CD4-positive, CD25-positive, alpha-beta regulatory T cell (primary cell): ENCODE measurements at places on chromosomes 16 and 17.
A peak's percentile ranks its signal among the peaks of the same experiment; 100 is the strongest.

DNA sequence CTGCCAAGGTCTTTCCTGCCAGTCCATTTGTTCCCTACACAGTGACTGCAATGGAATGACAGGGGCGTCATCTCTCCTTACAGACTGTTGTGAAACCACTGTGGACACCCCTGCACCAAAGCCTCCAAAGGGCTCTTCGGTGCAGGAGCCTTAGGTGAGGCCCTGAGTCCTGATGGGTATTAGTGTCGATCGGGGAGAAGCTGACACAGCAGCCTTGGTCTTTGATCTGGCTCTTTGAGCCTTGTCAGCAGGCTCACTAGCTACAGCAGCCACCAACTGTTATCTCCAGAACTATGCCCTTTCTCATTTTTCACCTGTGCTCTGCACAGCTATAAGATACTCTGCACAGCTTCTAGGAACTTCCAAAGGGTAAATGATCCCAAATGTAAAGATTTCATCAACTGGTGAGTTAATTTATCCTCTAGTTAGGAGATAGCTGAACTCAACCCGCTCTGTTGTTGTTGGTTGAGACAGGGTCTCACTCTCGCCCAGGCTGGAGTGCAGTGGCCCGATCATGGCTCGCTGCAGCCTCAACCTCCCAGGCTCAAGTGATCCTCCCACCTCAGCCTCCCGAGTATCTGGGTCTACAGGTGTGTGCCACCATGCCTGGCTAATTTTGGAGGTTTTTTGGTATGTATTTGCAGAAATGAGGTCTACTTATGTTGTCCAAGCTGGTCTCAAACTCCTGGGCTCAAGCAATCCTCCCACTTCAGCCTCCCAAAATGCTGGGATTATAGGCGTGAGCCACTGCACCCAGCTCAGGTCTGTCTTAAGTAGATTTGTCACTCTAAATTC is 19.7 kb downstream of the G6PC1 start:
- H3K36me3 ChIP-seq: no peaks in the 10 kb centered on the region
- H3K4me1 ChIP-seq: no peaks in the 10 kb centered on the region
- H3K27ac ChIP-seq: no peak overlapping the region
- no peak overlapping the region for H3K4me3 ChIP-seq
- H3K27me3 ChIP-seq: peaks cover 11% of the 10 kb centered on the region

DNA sequence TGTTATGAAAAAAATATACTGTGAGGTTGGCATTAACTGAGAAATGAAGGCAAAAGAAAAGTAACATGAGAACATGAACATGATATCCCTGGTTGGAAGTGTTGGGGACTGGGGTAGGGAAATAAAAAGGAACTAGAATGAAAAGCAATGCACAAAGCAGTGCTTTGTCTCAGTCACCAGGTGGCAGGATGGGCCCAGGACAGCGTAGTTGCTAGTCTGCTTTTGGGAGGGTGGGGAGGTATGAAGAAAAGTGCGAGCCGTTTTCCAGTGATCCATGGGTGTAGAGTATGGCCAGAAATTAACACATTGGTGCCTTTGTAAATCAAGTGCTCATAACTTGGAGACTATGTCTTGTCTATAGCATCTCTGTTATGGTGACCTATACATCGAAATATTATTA is 662.5 kb upstream of the SALL1 start:
- H3K27ac ChIP-seq: no peak overlapping the region
- no peaks in the 10 kb centered on the region for H3K27me3 ChIP-seq
- no peak for DNase-seq
- H3K4me1 ChIP-seq: no peaks in the 10 kb centered on the region

DNA sequence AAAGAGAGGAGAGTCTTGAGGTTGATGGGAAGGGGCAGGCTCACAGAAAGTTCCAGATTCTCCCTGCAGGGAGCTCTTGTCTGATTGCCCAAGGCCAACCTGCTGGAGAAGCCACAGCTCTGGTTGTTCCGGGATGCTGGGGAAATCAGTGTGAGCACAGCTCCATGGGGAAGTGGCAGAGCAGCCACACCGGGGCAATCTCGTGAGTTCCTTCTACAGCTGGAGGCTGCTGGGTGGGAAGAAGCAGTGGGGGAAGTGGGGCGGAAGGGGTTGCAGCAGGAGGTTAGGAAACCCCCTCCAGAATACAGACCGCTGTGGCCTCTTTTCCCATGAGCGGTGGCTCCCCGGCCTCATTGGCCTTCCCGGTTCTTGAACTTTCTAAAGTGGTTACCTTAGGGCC is 34.0 kb downstream of the KIAA0513 start:
- DNase-seq: no peak
- H3K4me3 ChIP-seq: no peak overlapping the region
- H3K4me1 ChIP-seq: peaks cover 3% of the 10 kb centered on the region
- no peak overlapping the region for H3K27ac ChIP-seq
- H3K27me3 ChIP-seq: no peaks in the 10 kb centered on the region
- no peaks in the 10 kb centered on the region for H3K36me3 ChIP-seq

DNA sequence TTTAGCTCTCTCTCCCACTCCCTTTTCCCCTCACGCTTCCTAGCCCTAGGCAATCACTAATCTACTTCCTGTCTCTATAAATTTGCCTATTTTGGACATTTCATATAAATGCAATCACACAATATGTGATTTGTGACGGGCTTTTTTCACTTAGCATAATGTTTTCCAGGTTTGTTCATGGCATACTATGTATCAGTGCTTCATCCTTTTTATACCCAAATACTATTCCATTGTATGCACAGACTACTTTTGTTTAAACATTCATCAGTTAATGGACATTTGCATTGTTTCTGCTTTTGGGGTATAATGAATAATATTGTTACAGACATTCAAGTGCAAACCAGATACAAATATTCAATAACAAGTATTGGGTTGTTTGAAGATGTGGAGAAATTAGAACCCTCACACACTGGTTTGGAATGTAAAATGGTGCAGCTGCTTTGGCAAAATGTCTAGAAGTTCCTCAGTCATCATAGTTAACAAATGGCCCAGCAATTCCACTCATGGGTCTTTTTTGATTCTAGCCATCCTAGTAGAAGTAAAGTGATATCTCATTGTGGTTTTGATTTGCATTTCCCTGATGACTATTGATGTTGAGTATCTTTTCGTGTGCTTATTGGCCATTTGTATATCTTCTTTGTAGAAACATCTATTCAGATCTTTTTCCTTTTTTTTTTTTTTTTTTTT is 67.7 kb downstream of the TBX4 start:
- H3K27me3 ChIP-seq: no peaks in the 10 kb centered on the region
- H3K4me1 ChIP-seq: no peaks in the 10 kb centered on the region
- no peak overlapping the region for H3K4me3 ChIP-seq
- no peak overlapping the region for H3K27ac ChIP-seq
- DNase-seq: no peak
- H3K36me3 ChIP-seq: no peaks in the 10 kb centered on the region

GRCh38 chr16:1413684-1414531 is 596 bp downstream of the UNKL start:
- peak overlapping the region; percentile 37 for H3K4me3 ChIP-seq
- peaks cover 24% of the 10 kb centered on the region for H3K4me1 ChIP-seq
- peaks cover 15% of the 10 kb centered on the region for H3K36me3 ChIP-seq
- peak overlapping the region; percentile 84 for H3K27ac ChIP-seq
- no peaks in the 10 kb centered on the region for H3K27me3 ChIP-seq
- DNase-seq: peak; percentile 44

- H3K27me3 ChIP-seq: no peaks in the 10 kb centered on the region
- DNase-seq: no peak
- H3K4me3 ChIP-seq: no peak overlapping the region
- H3K27ac ChIP-seq: no peak overlapping the region
- H3K4me1 ChIP-seq: peaks cover 12% of the 10 kb centered on the region
These were observed 1.7 kb downstream of the SLC5A2 start for GRCh38 chr16:31484491-31485171.

GRCh38 chr16:88920618-88921590 is 54.4 kb upstream of the PABPN1L start:
- H3K4me1 ChIP-seq: peaks cover 10% of the 10 kb centered on the region
- no peaks in the 10 kb centered on the region for H3K36me3 ChIP-seq
- no peak for DNase-seq

GRCh38 chr16:53435066-53435688 is 906 bp downstream of the RBL2 start:
- no peaks in the 10 kb centered on the region for H3K27me3 ChIP-seq
- peaks cover 44% of the 10 kb centered on the region for H3K4me1 ChIP-seq
- peak overlapping the region; percentile 98 for H3K4me3 ChIP-seq
- peak; percentile 80 for DNase-seq
